ENCODE measurements at places on chromosomes 16 and 17.

- no peak for DNase-seq
Observed at GRCh38 chr17:64024781-64025731, 4.6 kb upstream of the ICAM2 start.

DNA sequence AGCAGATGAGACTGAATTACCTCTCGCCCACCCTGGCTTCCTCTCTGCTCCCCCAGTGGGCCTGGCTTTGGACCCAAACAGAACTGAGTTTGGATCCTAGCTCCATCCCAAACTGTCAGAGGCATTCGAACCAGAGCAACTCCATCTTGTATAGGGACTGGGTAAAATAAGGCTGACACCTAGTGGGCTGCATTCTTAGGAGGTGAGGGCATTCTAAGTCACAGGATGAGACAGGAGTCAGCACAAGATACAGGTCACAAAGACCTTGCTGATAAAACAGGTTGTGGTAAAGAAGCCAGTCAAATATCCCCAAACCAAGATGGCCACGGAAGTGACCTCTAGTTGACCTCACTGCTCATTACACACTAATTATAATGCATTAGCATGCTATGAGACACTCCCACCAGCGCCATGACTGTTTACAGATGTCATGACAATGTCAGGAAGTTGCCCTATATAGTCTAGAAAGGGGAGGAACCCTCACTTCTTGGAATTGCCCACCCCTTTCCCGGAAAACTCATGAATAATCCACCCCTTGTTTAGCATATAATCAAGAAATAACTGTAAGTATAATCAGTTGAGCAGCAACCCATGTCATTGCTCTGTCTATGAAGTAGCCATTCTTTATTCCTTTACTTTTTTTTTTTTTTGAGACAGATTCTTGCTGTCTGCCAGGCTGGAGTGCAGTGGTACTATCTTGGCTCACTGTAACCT lies 44.4 kb downstream of the LYRM1 start:
- no peak for DNase-seq

GRCh38 chr16:8005096-8005860 lies 585.0 kb downstream of the TMEM114 start:
- DNase-seq, result no peak

DNA sequence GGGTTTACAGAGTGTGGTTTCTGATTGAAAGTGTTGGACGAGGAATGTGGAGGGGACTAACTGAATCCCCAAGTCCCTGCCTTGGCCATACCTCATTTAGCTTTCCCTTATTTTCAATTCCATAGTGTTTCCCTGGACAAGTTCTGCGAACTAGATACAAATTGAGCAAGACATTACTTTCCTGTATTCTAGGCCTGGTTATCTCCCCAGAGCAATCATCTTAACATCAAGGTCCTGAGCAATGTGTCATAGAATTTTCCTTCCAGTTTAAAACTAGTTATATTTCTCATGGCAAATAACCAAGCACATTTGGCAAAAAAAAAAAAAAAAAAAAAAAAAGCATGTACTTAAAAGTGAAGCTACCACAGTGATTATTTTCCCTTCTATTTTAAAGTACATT lies 330.1 kb downstream of the CDH11 start:
- no peak for DNase-seq

Measured in naive thymus-derived CD4-positive, alpha-beta T cell (primary cell).